ENCODE measurements at places on chromosomes 12 and 14. TPM values are rescaled to one million over a fixed set of nuclear protein-coding genes. Genes with fewer than 3 reads are reported as not detected.

The RASAL1 gene
- not detected for total RNA-seq

The LRRK2 gene
- 1.2 TPM for total RNA-seq

The UNC79 gene
- total RNA-seq: 0.06 TPM

The FOS gene
- 116 TPM for total RNA-seq

The RPL10L gene
- not detected for total RNA-seq

The LGMN gene
- 51.0 TPM for total RNA-seq

The ALDH2 gene
- total RNA-seq: 61.5 TPM

The KIF5A gene
- total RNA-seq: not detected

The SLC24A4 gene
- total RNA-seq: 0.06 TPM

The TAS2R7 gene
- total RNA-seq: not detected

The SUOX gene
- total RNA-seq: 12.3 TPM

The MYBPC1 gene
- total RNA-seq: not detected

The TMTC2 gene
- 3.2 TPM for total RNA-seq

The PLBD1 gene
- total RNA-seq: 1.3 TPM

The BDKRB2 gene
- total RNA-seq: 2.5 TPM

The KCNH3 gene
- not detected for total RNA-seq

The HOTAIR gene
- not detected for total RNA-seq

The GPR68 gene
- 1.5 TPM for total RNA-seq

The IGFBP6 gene
- total RNA-seq: 44.7 TPM

The AQP6 gene
- not detected for total RNA-seq

The DHRS2 gene
- total RNA-seq: 0.13 TPM

The RAB21 gene
- total RNA-seq: 5.5 TPM

The P2RX7 gene
- 16.6 TPM for total RNA-seq

The USP5 gene
- 101 TPM for total RNA-seq

The LRFN5 gene
- total RNA-seq: under 0.01 TPM

The NAA30 gene
- total RNA-seq: 22.8 TPM

The CPNE6 gene
- total RNA-seq: not detected

The PTPN6 gene
- 3.2 TPM for total RNA-seq

The RNASE2 gene
- total RNA-seq: not detected

The IL31 gene
- not detected for total RNA-seq

The ETFBKMT gene
- 2.8 TPM for total RNA-seq

The KRT76 gene
- total RNA-seq: not detected

The SERPINA5 gene
- not detected for total RNA-seq

The PDE6H gene
- total RNA-seq: not detected

The SIX6 gene
- total RNA-seq: not detected

The GYS2 gene
- not detected for total RNA-seq

The OTOGL gene
- 0.16 TPM for total RNA-seq

The SLC5A8 gene
- total RNA-seq: not detected

The SPX gene
- 0.16 TPM for total RNA-seq

The CDKL1 gene
- 15.1 TPM for total RNA-seq

The IRF2BPL gene
- 13.5 TPM for total RNA-seq

The OR6C1 gene
- total RNA-seq: not detected

The SLC25A47 gene
- not detected for total RNA-seq

The NAV3 gene
- 6.3 TPM for total RNA-seq

The SRRM4 gene
- total RNA-seq: not detected

The TBC1D30 gene
- total RNA-seq: 7.8 TPM

Data from bladder microvascular endothelial cell (primary cell).